ENCODE measurements at places on chromosomes 4 and X. TPM values are rescaled to one million over a fixed set of nuclear protein-coding genes. Genes with fewer than 3 reads are reported as not detected.

- no peak for DNase-seq
Observed at GRCh38 chr4:65791812-65792308, 121.6 kb upstream of the EPHA5 start.

DNA sequence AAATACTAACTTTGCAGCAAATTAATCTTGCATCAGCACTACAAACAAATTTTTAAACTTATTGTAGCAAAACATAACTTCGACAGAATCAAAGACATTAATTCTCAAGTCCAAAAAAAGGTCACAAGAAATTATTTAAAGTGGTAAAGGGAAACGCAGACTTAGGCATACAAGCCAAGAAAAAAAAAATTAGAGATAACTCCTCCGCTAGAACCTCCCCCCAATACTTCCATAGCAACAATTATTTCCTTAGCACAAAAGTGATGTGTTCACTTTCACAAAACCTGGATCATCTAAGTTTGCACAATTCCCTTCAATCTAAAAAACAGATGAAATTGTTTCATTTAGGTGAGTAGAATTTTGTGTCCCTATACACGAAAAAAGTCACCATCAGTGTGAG lies 1.1 kb downstream of the LRBA start:
- DNase-seq, result no peak

GRCh38 chr4:152516156-152516555 lies 19.7 kb downstream of the FBXW7 start:
- no peak for DNase-seq

DNA sequence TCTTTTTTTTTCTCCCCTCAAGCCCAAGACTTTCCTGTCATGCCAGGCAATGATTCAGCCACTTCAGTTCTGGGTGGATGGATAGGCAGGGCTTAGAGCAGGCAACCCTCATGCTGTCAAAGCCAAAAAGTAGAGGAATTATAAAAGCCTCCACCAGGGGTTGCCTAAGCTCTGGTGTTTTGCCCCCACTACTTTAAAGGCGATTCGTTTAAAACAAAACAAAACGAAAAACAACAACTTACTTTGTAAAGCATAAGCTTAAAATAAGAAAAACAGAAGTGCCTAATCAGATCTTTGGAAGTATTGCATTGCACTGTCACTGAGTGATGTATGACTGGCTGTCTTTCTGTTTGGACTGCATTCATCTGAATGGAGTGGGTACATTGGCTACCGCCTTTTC lies 5.3 kb upstream of the IDS start:
- no peak for DNase-seq

DNA sequence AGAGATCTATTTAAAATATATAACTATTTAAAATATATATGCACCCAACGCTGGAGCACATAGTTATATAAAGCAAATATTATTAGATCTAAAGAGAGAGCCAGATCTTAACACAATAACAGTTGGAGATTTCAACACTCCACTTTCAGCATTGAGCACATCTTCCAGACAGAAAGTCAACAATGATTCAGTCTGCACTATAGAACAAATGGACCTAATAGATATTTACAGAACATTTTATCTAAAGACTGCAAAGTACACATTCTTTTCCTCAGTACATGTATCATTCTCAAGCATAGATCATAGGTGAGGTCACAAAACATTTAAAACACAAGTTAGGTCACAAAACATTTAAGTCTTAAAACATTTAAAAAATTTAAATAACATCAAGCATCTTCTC lies 36.4 kb downstream of the NLRP2B start:
- DNase-seq, result no peak

The TRPC3 gene
- 0.27 TPM for total RNA-seq
